ENCODE measurements at places on chromosomes 4 and X. TPM values are rescaled to one million over a fixed set of nuclear protein-coding genes. Genes with fewer than 3 reads are reported as not detected.

DNA sequence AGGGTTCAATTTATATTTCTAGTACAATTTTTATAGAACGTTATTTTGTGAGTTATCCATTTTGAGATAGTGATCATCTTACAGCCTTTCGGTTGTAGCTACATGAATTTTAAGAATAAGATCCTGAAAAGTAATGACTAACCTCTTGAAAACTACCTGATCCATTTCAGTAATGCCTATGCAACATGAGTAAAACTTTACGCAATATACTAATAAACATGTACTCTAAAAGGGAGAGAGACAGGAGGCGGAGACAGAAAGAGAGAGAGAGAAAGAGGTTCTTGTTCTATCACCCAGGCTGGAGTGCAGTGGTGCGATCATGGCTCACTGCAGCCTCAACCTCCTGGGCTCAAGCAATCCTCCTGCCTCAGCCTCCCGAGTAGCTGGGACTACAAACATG lies 816.1 kb downstream of the CCSER1 start:
- no peak for DNase-seq

- DNase-seq = no peak
Observed at GRCh38 chr4:185836241-185837084, 24.5 kb upstream of the SORBS2 start.

GRCh38 chrX:118627084-118627758 lies 100.2 kb upstream of the IL13RA1 start:
- no peak for DNase-seq

- DNase-seq = peak; percentile 17
Observed at GRCh38 chrX:22652596-22652995, 347.2 kb upstream of the DDX53 start.

DNA sequence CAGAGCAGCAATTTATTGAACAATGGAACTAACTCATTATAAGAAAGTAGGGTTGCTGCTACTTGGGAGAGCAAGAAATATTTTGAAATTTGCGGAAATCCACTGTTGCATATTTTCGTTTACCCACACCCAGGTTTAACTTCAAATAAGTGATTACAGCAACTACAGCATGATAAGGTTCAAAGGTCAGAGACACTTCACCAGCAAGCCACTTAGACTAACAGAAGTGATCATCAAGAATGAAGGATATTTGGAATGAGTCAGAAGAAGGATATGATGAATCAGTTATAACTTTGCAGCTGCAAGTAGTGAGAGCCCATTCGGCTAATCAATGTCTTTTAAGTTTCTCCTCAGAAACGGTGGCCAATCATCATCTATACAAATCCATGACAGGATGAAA lies 199.3 kb downstream of the TMA16 start:
- DNase-seq = no peak

DOCK11 gene
- 49.5 TPM for total RNA-seq

GRCh38 chrX:118116713-118117550 lies at the start of gene KLHL13:
Gene KLHL13 (minus strand): TSS chrX:118116810. CDS start chrX:118028473, 88,337 bp downstream.
- peak; percentile 84 for DNase-seq

GRCh38 chr4:66169341-66169740 lies 499.1 kb upstream of the EPHA5 start:
- DNase-seq = no peak

DNA sequence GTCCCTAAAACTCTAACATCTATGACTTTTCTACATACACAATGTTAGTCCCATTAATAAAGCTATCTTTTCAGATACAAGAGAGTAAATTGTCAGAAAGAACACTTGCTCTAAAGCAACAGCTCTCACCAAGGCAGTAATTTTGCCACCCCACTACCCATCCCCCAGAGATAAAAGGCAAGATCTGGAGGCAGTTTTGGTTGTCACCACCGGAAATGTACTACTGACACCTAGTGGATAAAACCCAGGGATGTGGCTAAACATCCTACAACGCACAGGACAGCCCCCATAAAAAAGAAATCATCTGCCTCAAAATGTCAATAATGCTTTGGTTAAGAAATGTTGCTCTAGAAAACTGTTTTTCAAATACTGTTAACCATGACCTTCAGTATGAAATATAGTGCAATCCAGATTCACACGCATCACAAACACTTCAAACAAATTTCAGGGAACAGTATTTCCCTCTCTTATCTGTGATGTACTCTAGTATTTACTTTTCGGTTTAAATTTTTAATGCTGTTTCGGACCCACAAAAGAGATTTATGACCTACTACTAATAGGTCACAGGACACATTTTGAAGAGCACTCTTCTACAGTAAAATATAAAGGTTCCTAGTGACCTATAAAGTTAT lies 5.1 kb downstream of the FBXL5 start:
- DNase-seq = no peak
